ENCODE measurements at places on chromosomes 3 and 15.

DNA sequence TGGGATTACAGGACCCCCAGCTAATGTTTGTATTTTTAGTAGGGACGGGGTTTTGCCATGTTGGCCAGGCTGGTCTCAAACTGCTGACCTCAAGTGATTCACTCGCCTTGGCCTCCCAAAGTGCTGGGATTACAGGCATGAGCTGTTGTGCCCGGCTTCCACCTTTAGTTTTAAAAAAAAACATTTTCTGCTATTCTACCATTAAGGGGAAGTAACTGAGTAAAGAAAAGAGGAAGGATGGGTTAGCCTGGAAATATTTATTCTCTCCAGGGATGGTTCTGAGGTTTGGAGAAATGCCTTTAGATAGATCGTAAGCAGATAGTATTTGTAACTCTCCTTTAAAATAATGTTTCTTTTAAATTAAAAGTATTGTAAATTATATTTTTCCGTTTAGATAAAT is 3.1 kb downstream of the AP4E1 start:
- peak; percentile 64 for DNase-seq

DNA sequence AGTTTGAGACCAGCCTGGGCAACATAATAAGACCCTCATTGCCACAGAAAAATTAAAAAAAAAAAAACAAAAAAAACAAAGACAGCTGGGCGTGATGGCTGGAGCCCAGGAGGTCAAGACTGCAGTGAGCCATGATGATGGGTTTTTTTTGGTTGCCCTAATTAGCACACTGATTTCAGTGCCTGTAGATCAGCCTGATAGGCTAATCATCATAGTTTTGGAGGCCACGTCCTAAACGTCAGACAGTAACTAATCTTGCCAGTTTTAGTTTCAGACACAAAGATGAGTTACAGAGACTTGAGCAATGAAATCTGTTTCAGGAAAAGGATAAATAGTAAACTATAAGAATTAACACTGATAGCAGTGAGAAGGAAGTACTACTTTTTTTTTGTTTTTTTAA is 55.4 kb downstream of the LRCH3 start:
- DNase-seq, result no peak

DNA sequence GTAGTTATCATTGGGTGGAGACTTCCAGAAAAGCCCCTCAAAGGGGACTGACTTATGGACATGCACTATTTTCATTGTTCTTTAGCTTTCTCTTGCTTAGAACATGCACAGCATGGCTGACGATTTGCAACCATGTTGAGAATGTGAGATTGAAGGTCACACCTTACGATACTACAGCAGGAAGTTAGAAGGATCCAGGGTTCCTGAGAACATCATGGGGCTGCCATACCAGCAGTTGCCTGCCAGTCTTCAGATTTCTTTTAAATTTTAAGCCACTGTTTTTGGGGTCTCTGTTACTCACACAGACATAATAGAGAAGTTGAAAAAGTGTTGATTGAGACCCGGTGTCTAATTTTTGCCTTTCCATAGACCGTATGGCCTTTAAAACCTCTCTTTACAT is 396.5 kb downstream of the MECOM start:
- DNase-seq, result no peak

DNA sequence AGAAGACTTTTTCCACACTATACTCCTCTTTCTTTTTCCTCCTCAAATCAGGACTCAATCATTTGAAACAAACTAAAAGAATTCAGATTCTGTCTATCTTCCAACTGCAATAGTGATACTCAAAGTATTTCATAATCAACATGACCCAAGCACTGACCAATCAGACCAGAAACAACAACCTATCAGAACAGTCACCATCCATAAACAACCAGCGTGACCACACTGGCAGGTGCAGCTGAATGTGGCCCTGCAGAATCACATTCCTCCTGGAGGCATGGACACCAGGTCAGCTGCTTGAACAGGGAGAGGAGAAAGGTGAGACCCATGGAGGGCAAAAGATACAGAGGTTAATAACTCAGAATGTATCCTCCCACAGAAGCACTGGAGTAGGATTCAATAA is 13.3 kb downstream of the HRG start:
- no peak for DNase-seq

- no peak for DNase-seq
Measured at GRCh38 chr3:45917146-45917898, 25.9 kb upstream of the CXCR6 start.

DNA sequence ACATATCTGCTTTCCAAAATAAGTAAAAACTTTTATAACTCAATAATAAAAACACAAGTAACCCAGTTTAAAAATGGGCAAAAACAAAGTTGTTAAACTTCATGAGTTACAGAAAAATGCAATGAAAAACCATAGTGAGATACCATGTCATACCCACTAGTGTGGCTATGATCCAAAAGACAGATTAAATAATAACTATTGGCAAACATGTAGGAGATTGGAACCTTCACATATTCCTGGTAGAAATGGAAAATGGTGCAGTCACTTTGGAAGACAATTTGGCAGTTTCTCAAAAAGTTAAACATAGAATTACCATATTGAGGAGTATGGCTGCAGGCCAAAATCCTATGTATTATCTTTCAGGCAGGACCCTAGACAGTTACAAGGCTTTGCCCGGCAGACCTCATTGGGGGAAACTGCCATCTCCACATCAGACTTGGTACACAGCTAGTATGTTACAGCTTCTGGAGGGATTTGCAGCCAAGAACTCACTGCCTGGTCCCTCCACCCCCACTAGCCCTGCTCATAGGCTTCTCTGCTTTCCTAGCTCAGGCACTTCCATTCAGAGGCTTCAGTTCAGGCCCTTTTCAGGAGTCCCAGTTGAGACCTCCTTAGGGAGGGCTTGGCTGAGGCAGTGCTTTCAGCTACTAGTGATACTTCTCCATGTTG is 147.8 kb downstream of the NEK10 start:
- DNase-seq, result no peak

DNA sequence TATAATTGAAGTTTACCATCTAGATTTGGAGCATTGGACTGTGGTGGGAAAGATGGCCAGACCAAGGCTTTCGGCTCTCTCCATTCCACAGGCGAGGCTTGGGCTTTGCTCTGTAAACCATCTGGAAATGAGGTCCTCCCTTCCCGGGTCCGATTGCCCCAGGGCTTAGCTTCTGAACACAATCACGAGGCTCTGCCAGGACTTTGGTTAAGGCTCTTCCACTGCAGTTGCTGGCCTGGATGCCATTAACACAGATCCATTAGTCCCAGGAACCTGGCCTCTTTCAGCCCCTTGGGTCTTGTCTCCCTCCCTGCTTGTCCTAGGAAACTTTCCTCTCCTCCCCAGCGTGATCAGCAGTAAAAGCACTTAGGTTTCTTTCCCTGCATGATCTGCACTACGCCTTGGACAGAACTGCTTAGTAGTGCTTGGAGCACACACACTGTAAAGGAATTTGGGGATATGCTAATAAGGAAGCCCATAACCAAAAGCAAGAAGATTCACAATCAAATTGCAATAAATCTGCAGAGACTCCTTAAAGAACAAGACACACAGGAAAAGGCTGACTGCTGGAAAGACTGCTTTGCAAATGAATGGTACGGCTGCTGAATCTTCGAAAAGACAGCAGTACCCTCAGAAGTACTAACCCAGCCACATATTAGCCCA is 154.3 kb downstream of the ECT2 start:
- DNase-seq, result no peak

DNA sequence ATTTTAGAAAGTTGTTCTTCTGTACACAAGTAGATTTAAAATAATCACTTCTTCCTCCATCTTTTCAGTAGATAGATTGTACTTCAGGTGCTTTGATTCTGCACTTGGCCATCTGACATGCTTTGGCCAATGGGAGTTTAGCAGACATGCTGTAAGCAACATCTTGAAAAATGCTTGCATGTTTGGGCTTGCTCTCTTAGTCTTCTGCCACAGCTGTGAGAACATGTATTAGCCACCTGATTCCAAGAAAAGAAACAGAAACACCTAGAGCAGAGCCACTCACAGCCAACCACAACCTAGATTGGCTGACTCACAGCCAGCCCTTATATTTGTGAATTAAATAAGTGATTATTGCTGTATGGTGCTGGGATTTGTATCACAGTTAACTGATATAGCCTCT is 70.2 kb upstream of the GADL1 start:
- no peak for DNase-seq

GRCh38 chr15:45993508-45993907 is 358.7 kb downstream of the SQOR start:
- no peak for DNase-seq
